Retinal pigment epithelial cell (primary cell): ENCODE measurements at places on chromosomes 3 and 15.

DNA sequence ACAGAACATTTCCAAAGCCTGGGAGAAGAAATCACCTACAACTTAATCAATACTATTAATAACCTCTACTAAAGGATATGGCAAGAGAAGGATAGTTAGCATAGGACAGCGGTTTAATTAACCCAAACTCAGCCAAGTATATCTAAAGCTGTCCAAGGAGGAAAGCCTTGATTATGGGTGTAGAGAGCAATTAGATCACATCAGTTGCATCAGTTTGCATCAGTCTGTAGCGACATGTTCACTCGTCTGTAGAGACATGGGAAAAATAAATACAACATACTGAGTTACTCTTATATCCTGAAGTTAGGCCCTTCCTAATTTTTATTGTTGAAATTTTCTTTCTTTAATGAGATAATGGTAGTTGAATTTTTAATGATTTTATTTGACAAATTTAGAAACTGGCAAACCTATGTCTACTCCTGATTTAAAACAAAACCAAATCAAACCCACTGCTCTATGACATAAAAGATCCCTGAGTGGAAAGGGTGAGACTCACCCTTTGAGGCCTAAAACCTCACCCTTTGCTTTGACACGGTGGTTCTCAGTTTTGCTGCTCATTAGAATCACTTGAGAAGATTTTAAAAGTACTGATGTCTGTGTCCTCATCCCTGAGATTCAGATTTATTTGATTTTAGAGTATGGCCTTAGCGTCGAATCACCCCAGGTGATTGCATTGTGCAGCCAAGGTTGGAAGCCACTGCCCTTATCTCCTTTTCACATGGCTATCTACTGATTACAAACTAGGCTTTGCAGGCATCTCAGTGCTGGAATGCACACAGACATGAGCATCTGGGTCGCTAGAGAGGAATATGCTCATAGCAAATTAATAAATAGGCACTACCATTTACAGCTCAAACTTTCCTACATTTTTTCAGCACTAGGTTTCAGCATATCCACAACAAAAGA is 2.8 kb upstream of the CLRN1 start:
- DNase-seq: no peak

DNA sequence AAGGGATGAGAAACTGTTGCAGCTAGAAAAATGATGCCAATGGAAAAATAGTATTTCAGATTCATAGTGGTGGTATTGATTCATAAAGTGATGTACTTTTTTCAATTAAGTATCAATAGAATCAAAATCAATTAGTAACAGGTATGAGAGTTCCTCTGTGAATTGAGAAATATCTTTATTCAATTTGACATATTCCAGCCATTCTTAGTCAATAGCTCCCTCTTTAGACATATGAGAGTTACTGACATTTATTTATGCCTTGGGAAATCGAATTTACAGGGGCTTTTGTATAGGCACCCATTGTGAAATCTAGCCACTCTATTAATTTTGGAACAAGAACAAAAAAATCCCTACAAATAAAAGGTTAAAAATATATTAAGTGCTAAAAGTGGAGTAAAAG is 386.9 kb upstream of the CNTN3 start:
- DNase-seq: no peak

GRCh38 chr15:69071260-69071659 is 56.8 kb downstream of the NOX5 start:
- DNase-seq: no peak

GRCh38 chr15:81363718-81364500 is 10.1 kb downstream of the TMC3 start:
- DNase-seq: no peak

- no peak for DNase-seq
These were observed 153.6 kb upstream of the ZNF717 start for GRCh38 chr3:75938921-75939320.

GRCh38 chr15:68383161-68384074 is 48.5 kb downstream of the ITGA11 start:
- no peak for DNase-seq

DNA sequence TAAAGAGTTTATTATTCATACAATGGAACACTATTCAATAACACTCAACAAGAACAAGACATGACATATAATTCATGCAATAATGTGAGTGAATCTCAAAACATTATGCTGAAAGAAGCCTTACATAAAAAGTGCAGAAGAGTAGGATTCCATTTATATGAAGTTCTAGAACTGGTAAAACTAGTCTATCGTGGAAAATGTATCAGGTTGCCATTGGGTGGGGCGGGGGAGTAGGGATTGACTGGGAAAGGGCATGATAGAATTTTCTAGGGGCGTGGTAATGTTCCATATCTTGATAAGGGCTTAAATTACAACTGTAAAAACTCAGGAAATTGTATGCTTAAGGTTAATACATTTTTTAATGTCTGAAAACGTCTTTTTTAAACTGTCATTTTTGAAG is 247.9 kb downstream of the SATB1 start:
- DNase-seq: no peak
